ENCODE measurements at places on chromosomes 2 and 18. TPM values are rescaled to one million over a fixed set of nuclear protein-coding genes. Genes with fewer than 3 reads are reported as not detected.

L3MBTL4 gene
- 6.5 TPM for polyA plus RNA-seq

CIAO1 gene
- 59.9 TPM for polyA plus RNA-seq

UGT1A5 gene
- polyA plus RNA-seq = 0.48 TPM

SLC9A4 gene
- not detected for polyA plus RNA-seq

INHBB gene
- 3.2 TPM for polyA plus RNA-seq

FSHR gene
- not detected for polyA plus RNA-seq

- DNase-seq = no peak
These were observed 4.7 kb downstream of the AGAP1 start for GRCh38 chr2:235498541-235498940.

DNA sequence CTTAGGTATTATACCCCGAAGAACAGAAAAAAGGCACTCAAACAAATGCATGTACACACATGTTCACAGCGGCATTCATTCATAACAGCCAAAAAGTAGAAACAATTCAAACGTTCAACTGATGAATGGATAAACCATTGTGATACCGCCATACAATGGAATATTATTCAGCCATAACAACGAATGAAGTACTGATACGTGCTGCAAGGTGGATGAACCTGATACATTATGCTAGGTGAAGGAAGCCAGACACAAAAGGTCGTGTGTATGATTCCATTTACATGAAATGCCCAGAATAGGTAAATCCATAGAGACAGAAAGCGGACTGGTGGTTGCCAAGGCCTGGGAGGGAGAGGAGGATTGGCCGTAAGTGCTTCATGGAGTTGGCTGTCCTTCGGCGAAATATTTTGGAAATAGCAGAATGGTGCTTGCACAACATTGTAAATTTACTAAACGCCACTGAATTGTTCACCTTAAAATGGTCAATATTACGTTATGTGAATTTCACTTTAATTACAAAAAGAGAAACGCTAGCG is 750 bp upstream of the RMP24 start:
- no peak for DNase-seq

DNA sequence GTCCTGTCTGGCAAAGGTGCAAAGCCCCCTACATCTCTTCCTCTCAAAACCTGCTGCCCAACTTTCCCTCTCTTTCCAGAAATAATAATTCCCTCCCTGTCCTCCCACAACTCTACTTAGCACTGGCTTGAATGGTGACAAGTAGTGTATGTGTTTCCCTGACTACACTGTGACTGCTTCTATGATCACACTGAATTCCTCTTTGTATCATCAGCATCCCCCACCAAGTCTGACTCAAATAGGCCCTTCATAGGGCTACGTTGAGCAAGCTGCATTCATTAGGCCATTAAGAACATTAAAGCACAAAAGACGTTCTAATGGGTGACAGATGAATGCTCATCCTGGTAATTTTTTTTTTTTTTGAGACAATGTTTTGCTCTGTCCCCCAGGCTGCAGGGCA is 13.7 kb upstream of the ST3GAL5 start:
- no peak for DNase-seq

- DNase-seq = no peak
These were observed 18.6 kb downstream of the CDCA7 start for GRCh38 chr2:173373290-173373689.

- DNase-seq = no peak
These were observed 193.3 kb downstream of the SLC4A3 start for GRCh38 chr2:219820767-219821166.

GRCh38 chr2:71646028-71646427 is 192.7 kb downstream of the DYSF start:
- DNase-seq = no peak

DNA sequence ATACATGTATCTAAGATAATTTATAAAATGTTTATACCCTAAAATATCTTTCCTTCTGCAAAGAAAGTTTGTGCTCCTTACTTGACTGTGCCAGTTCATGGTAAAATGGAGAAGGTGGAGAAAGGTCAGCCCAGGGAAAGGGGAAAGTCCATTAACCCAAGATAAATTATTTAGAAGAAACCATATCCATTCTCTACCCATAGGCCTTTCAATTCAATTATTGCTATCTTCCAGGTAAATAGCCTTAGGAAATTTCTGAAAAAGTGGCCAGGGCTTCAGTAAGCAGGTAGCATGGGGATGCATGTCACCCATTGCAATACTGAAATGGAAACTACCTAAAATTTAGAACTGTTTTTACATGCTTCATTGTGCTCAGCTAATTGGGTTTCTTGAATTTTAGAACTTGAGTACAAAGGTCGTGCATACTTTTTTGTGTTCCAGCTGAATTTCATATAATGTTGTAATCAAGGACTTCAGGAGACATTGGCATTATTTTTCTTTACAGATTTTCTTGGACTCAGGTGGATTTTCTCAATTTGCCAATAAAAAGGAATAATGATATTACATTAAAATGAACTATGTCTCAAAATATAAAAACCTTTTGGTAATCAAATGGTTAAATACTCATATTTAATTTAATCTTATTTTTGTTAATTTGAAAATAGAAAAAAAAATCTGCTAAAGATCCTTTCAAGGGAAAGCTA is 124.9 kb downstream of the CSRNP3 start:
- no peak for DNase-seq

DNA sequence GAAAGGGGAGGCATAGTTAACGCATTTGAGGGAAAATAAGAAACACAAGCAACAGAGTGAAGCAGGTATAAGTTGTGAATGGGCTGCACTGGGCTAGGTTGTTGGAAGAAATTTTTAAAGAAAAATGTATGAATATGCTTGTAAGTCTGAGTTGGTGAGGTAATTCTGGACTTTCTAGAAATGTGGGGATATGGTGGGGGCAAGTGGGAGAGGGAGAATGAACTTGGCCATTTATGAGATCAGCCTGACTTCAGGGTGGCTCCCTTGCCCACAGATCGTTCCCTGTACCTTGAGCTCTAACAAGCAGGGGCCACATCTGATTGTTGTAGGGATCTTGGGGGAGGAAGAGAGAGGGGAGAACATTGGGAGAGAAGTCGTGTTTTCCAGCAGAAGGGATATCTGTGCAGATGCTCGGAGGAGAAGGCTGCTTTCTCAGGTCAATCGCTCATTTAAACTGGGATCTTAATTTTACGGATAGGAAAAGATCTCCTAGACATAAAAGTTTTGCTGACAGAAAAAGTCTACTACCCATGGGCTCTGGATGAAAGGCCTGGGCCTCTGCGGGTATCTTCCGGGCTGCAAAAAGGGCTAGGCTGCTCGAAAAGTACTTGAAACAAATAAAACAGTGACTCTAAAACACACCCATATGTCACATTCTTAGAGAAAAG is 42.5 kb upstream of the FZD5 start:
- no peak for DNase-seq

DNA sequence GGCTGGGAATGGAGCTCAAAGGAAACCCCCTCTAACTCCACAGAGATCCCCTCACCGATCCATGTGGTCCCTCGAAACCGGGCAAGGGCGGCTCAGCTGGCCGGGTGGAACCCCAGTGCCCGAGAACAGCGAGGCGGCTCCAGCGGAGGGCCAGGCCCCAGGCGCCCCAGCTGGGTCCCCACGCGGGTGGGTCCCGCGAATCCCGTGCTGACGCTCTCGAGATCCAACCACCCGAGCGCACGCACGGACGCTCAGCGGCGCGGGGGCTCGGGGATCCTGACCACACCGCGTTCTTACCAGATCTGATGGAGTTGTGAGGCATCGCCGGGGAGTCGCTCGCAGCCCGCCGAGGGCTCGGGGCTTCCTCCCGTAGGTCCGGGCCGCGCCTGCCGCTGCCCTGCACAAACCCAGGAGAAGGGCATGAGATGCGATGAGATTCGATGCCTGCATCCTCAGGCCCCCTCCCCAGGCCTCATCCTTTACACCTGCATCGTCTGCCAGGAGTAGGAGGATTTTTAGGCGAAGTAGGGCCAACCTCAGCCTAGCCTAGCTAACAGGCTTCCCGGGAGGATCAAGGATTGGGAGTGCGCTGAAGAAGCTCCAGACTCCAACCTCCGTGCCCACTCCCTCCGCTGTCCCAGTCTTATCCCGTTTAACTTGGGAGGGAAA is 514 bp downstream of the PAX8 start:
- no peak for DNase-seq

GRCh38 chr18:47758000-47758399 is 172.5 kb downstream of the SMAD2 start:
- DNase-seq = no peak

DNA sequence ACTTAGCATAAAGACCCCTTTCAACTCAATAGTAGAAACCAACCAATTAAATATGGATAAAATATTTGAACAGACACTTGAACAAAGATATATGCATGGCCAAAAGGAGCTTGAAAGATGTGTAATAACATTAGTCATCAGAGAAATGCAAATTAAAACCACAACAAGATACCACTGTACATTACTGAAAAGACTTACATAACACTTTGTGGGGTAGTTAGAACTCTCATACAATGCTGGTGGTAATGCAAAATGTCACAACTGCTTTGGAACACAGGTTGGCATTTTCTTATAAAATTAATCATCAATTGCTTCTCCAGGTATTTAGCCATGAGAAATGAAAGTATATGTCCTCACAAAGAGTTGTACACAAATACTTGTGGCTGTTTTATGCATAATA is 60.7 kb downstream of the TTC27 start:
- no peak for DNase-seq

DNA sequence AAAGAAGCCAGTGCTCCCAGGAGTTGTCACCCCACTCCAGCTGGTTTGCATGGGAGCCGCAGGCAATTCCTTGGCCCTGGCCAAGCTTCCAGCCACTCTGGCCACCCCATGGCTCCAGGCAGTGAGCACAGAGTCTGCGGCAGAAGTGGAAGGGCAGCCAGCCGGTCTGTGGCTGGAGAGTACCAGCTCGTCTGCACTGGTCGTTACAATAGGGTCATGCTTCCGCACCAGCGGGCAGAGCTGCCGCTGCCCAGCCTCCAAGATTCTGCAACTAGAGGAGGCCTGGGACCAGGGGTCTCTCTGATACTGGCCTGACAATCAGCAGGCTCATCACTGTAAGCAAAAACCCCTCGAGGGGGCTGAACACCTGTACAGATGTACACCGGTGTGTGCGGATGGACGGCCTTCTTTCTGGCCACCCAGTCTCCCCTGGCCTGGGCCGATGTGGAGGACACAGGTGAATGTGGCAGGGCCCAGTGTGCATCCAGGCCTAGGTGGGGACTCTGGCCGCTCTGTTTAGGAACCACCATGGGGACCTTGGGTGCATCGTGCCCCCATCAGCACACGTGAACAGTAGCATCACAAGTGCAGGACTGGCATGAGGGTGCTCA is 51.9 kb upstream of the ODC1 start:
- no peak for DNase-seq

DNA sequence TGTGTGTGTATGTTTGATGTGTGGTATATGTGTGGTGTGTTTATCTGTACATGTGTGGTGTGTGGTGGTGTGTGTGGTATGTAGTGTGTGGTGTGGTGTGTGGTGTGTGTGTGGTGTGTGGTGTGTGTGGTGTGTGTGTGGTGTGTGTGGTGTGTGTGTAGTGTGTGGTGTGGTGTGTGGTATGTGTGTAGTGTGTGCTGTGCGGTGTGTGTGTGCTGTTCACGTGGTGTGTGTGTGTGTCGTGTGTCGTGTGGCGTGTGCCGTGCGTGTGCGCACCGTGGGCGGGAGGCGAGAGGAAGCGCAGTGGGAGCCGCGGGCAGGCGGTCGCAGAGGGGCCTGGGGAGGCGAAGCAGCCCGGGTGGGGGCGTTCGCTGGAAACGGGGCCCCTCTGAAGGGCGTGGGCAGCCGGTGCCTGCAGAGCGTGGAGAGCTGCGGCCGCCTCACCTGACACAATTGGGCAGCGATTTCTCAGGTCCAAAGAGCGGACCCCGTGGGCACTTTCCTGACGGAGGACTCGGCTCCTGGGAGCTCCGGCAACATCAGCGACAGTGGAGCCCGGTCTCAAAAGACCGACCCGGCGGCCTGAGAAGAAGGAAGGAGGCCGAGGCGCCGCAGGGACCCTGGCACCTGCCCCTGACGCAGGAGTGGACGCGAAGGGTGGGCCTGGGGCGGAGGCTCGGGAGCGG is 741.1 kb upstream of the SALL3 start:
- no peak for DNase-seq

DNA sequence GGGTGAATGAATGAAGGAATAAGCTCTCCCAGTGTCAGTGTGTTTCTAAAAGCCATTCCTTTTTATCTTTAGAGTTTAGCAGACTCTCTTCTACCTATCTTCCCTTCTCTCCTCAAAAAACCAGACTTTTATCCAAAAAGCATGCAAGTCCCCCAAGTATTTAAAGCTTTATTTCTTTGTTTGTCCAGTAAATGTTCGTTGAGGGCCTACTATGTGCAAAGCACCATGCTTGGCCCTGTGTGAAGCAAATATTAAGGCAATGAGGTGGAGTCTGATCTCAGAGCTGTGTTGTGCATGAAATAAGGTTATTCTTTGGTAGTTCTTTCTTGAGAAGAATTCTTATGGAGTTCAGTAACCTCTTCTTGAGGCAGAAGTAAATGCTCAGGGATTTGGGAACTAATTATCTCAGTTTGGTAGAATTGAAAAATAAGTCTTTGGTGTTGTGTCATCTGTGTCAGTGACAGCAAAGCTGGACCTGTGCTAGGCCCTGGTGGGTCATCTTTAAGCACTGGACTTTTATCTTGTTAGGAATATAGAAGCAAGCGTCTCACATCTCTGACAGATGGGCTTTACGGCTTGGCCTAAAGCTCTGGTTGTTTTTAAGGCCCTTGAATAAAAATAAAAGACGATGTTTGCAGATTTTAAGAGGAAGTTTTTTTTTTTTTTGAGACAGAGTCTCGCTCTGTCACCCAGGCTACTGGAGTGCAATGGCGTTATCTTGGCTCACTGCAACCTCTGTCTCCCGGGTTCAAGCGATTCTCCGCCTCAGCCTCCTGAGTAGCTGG is 28.1 kb upstream of the CASP10 start:
- no peak for DNase-seq

DNA sequence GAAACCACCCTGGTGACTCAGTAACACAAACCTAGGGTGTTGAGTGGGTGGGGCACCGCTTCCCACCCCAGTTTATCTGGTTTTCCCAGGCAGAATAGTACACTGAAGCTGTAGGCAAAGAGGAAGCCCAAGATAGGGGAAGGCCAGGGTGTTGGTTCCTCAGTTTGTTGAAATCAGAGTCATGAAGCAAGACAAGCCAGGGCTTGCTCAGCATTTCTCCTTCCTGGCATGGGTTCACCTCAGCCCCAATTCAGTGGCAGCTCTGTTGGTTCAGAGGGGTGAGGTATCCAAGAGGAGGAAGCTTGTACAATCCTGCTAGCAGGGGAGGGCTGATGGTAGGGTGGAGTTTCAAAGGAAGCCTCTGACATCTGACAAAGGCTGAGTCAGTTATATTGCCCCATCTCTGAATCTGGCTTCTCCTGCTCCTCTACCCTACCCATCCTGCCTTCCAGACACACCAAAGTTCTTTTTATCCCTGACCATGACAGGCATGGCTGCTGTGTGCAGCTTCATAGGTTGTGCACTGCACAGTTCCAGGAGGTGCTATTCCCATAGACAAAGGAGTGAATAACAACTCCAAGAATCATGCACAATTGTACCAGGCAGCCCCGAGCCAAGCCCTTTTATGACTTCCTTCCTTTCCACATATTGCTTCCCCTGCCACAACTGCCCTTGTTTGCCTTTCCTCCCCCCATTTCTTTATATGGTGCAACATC is 24.9 kb upstream of the RAB10 start:
- DNase-seq = peak; percentile 61

Measured in small intestine (tissue), 16 donors.